RPMI8226 (cell line): ENCODE measurements at places on chromosomes 7 and 10.

GRCh38 chr10:61942604-61943461 lies 41.3 kb downstream of the ARID5B start:
- DNase-seq, result no peak

- no peak for DNase-seq
Observed at GRCh38 chr10:71458387-71458786, 61.7 kb downstream of the CDH23 start.

DNA sequence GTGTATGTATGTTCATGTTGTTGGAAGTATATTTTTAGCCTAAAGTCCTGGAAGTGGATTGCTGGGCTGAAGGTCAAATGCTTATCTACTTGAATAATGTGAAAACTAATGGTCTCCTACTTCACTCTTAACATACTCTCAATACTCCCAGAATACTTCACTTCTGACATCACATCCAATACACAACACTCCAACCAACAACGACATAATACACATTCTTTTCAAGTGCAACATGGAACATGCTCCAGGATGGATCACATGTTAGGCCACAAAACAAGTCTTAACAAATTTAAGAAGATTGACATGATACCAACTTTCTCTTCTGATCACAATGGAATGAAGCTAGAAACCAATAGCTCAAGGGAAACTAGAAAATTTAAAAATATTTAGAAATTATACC lies 126.9 kb upstream of the ADCY1 start:
- DNase-seq, result no peak

GRCh38 chr7:80386686-80387085 lies 125.2 kb downstream of the GNAT3 start:
- no peak for DNase-seq
